ENCODE measurements at places on chromosomes 11 and 22.

- no peak for DNase-seq
These were observed 72.6 kb upstream of the PPARA start for GRCh38 chr22:46077669-46078099.

DNA sequence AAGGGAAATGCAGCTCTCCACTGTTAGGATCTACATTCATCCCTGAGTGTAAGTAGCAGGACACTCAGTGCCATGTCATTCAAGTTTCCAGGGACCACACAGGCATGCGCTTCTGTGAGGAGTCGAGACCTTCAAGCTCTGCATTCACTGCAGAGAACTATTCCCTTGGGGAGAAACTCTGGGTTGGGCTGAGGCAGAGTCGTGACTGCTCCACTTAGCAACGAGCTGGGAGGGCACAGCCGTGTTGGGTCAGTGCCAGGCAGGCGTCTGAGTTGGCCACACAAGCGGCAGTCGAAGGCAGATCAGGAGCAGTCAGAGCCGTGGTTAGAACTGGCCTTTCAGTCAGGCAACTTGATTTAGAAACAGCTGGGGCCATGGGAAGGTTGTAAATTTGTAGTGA is 14.7 kb downstream of the MPEG1 start:
- no peak for DNase-seq

GRCh38 chr11:66313321-66314185 is 3.3 kb downstream of the CD248 start:
- DNase-seq: no peak

GRCh38 chr11:111793863-111794262 is 27.7 kb upstream of the PPP2R1B start:
- no peak for DNase-seq

DNA sequence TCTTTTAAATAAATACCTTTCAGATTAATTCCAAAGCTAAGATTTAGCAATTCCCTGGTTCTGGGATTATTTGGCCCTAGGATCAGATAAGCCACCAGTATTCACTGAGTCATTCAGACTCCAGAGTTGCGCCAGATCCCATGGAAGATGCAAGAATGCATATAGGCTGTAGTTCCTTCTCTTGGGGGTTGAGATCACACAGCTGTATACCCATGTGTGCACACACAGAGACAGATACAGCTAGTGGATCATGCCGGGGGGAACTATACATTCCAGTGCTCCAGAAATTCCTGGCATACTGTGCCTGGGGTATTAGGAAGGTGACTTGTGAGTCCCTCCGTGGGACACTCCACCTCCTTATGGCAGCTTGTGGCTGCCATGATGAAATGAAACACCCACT is 75.4 kb downstream of the ZBTB16 start:
- no peak for DNase-seq

- DNase-seq: no peak
These were observed 649 bp downstream of the SELENOO start for GRCh38 chr22:50201191-50202129.

DNA sequence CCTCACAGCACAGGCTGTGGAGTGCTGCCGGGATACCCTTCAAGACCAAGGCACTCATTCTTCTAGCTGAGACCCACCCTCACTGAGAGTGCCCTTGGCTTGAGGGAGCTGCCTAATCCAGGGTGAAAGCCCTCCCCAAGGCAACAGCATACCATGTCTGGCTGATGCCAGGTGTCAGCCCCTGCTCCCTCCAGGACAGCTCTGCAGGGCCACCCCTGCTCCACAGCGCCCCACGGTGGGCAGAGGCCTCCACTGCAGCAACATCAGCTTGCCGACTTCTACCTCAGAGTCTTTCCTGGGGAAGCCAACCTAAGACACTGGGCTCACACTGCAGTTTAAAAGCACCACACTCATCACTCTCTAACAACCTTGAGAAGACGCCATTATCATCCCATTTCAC is 29.0 kb downstream of the TTLL1 start:
- no peak for DNase-seq

GRCh38 chr11:58006940-58007339 is 16.7 kb upstream of the OR9Q1 start:
- no peak for DNase-seq

- no peak for DNase-seq
These were observed 9.0 kb upstream of the DLAT start for GRCh38 chr11:112016088-112016764.

DNA sequence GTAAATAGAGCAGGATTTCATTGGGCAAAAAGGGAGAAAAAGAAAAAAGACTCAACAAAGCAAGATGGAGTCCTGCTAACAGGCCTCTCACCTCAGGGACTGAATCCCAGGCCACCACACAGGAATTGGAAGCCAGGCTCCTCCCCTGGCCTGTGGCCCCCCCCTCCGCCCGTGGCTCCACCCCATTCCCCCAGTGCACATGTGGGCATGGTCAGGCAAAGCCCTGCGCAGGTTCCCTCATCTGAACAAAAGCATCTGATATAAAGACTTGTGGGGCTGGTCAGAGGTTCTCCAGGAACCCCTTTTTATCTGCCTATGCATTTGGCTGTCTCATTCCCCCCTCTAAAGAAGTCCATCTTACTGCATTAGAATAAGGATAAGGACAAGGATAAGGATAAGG is 46.0 kb upstream of the PAK1 start:
- no peak for DNase-seq

DNA sequence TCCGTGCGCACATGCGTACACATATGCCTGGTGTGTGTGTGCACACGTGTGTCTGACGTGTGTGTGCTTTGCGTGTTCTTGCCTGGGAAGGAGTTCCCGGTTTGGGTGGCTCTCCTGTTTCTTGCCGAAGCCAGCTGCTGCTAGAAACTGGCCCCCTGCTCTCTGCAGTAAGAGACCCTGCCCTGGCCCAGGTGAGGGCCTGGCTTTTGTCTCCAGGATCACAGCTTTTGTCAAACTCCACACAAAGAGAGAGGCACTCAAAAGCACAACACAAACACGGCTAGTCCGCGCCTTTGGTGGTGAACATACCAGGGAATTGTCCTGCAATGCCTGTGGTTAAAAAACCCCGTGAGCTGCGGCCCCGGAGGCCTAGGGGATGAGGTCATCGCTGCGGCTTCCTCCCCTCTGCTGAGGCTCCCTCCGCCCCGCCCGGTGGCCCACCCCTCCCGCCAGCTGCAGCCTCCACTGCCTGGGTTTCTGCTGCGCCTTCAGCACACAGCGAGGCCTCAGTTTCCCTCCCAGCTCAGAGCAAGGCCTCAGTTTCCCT is 88.9 kb downstream of the KCNQ1 start:
- peak; percentile 54 for DNase-seq

- no peak for DNase-seq
These were observed 493.5 kb upstream of the B3GAT1 start for GRCh38 chr11:134905517-134905916.

- DNase-seq: no peak
These were observed 705 bp downstream of the PTPRJ start for GRCh38 chr11:47980907-47981621.

DNA sequence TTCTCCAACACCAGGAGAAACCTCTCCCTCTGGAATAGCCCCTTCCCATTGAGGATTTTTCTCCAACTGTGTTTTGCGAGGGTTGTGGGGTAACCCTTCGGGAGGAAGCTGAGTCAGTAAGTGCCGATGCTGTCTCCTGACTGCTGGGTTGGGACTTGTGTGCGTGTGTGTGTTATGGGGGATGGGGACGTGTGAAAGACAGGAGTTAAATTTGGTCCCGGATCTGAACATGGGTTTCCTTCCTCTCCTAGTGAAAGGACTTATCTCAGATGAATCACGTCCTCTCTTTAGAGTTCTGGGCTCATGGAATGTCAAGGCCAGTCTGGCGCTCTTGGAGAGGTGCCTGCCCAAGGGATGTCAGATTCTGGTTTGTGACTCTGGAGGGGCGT is 33.3 kb downstream of the KIAA1671 start:
- peak; percentile 84 for DNase-seq

GRCh38 chr11:72981971-72982685 is 160.0 kb downstream of the FCHSD2 start:
- no peak for DNase-seq

DNA sequence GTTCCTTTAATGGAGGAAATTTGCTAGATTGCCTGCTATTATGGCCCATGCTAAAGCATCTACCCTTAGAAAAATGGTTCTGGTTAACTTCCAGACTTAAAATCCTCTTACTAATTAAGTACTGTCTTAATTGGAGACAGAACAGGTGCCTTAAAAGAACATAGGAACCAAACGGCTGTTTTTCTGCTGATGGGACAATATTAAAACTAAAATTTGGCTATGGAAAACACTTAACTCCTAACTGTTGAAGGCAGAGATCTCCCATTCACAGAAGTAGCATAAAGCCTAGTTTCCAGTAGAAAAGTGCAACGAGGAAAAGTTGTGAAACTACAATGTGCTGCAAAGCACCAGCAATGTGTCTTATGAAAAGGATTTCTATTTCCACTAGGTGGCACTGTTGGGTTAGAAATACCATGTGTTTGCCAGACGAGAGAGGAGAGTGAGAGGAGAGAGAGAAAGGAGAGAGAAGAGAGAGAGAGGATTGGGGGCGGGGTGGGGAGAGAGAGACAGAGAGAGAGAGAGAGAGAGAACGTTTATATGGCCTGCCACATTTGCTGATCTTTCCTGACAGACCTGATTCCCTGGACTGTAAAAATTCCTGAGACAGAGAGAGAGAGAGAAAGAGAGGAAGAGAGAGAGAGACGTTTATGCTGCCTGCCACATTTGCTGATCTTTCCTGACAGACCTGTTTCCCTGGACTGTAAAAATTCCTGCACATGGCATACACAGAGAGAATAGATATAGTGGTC is 51.5 kb downstream of the FAM181B start:
- peak; percentile 11 for DNase-seq

DNA sequence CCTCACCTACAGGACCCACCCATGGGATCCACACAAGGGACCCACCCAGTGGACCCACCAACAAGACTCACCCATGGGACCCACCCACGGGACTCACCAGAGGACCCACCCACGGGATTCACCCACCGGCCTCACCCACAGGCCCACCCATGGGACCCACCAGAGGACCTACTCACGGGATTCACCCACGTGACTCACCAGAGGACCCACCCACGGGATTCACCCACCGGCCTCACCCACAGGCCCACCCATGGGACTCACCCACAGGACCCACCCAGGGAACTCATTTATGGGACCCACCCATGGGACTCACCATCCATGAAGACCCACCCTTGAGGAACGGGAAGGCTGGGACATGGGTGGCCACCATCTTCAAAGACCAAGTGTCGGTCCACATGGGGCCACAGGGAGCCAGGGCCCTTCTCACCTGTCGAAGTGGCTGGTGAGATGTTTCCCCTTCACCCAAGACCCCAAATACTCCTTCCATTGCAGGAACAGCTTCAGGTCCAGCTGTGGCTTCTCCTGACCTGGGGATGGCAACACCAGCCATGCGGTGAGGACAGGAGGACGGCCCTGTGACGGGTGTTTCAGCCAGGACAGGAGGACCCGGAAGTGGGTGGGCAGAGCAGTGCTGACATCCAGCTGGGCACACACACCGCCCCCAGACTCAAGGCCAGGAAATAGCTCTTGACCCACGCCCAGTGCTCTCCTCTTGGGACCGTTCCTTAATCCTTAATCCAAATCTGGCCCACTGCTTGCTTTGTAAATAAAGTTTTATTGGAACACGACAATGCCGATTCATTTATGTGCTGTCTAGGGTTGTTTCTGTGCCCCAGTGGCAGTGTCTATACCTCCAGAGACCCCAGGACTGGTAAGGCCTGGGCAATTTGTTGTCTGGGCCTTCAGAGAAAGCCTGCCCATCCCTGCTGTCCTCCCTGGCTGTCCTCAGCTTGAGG is 1005.1 kb downstream of the BRD1 start:
- no peak for DNase-seq

DNA sequence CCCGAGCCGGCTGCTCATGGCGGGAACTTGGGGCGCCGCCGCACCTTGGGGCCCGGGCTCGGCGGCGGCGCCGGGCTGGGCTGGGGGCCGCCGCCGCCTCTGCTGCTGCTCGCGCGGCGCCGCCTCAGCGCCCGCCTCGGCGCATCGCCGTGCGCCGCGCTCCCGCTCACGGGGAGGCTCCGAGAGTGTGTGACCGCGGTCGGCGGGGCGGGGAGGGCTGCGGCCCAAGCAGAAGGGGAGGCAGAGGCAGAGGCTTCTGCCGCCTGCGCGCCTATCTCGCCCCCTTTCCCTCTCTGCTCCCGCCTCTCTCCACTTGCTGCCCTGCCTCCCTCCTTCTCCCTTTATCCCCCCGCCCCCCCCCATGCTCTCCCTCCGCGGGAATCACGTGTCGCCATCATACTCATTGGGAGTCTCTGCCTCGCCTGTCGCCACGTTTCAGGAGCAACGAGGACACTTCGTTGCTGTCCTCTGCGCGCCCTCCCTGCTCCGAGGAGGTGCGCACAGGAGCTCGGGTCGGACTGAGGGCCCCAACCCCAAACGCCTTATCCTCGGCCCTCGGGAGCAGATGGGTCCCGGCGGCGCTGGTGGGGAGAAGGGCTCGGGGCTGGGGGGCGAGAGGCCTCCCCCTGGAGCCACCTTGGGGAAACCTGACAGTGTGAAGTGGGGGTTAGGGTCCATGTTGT is at the start of gene GUCY1A2:
Gene GUCY1A2 (minus strand): TSS at position 258 of the 683 bp plus-strand sequence. CDS start 421 bp downstream, outside the sequence.
- DNase-seq: peak; percentile 29

DNA sequence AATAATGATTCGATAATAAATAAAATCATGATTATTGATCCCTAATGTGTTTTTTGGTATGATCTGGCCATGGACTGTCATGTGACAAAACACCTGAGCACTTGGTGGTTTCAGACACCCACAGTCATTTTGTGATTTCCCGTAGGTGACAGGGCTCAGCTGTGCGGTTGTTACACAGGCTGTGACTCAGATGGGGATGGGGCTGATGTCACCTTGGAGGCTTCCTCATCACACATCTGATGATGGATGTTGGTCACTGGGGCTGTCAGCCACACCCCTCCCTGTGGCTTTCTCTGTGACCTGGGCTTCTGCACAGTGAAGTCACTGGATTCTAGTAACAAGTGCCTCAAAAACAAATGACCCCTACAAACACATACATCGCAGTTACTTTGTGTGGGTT is 995.1 kb downstream of the BRD1 start:
- no peak for DNase-seq

- no peak for DNase-seq
These were observed at the start of gene AP5B1 for GRCh38 chr11:65780770-65781151. Gene AP5B1, minus strand, starts transcription at chr11:65780976. Its CDS starts 385 bp downstream, at chr11:65780591.

DNA sequence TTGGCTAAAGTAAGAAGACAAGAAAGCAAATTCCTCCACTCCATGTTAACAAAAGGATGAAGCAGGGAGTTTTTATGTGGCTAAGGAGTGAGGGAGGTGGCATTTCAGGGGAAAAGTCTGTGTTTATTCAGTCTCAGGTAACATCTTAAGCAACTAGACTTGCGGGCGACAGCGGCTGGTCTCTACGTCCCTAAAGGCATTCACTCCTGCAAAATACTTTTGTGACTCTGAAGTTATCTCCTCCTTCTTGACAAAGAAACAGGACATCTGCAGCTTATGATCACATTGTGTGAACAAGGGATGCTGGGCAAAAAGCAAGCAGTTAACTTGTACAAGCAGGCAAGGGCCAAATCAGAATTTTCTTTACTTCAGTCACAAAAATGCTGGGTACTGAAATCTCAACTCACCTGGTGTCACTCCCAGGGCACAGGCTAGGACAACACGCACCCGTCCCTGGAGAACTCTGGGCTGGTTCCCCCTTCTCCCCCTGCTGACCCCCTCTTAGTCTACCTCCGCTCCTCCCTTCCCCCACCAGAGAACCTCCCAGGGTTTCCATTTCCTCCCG is 38.3 kb downstream of the IGLL5 start:
- no peak for DNase-seq

All from SW 1271 (cell line).